Hematopoietic multipotent progenitor cell treated with erythropoietin and hydrocortisone succinate and interleukin-3 and kit ligand, for 17 days (in vitro differentiated cells): ENCODE measurements at places on chromosomes 5 and 9.

DNA sequence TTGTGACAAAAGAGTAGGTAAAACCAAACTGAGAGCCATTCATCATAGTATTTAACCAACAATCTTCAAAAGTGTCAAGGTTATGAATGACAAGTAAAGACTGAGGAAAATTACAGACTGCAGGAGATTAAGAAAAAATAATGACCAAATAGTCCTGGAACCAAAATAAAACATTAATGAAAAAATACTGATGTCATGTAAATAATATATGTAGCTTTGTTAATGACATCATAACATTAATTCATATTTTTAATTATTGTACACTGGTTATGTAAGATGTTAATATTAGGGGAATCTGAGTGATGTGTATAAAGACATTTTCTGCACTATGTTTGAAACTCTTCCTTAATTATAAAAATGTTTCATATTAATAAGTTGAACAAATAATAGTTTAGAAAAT lies 436.7 kb downstream of the CYLC2 start:
- no peak for DNase-seq

GRCh38 chr5:157067005-157067404 lies 8.1 kb upstream of the HAVCR1 start:
- no peak for DNase-seq

DNA sequence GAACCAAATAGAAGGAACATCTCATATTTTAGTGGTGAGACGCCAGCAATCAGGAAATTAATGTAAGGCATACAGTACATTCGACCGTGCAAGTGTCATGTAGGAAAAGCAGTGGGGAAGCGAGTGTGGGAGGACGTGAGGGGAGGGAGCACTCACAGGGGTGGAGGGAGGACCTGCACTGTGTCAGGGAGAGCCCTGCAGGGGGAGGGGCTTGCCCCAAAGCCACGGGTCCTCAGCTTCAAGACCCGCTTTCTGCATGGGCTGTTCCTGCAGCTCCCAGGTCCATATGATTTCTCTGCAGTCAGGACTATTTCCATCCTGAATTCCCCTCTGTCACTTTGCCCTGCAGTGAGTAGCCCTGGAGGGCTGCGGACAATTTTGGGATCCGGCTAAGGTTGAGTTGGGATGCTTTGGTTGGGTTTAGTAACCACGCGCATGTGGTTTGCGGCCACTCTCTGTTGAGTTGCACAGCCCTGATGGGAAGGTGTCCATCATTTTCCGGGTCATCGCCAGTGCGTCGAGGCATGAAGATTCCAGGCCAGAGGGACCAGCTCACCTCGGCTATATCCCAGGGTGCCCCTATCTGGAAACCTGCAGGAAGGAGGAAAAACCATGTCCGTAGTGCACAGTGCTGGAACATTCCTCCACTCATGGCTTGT lies 61.9 kb downstream of the IRX1 start:
- no peak for DNase-seq

DNA sequence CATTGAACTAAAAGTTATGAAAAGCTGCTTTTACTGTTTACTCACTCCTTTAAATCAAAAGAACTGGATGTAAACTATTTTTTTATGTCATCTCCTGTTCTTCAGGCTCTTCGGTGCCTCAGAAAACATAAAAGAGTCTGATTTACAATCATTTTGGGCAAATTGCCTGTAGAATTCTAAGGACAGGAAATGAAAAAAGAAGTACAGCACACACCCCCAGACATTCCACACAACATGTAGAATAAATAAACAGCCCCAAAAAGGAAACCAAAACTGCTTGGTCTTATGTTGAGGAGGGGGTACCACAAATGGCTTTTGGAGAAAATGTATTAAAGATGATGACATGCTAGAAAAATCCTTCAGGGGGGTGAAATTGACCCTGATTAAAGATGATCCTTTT lies 57.2 kb downstream of the ITGA1 start:
- no peak for DNase-seq
